ENCODE measurements at places on chromosomes 2 and 18.
A peak's percentile ranks its signal among the peaks of the same experiment; 100 is the strongest.

DNA sequence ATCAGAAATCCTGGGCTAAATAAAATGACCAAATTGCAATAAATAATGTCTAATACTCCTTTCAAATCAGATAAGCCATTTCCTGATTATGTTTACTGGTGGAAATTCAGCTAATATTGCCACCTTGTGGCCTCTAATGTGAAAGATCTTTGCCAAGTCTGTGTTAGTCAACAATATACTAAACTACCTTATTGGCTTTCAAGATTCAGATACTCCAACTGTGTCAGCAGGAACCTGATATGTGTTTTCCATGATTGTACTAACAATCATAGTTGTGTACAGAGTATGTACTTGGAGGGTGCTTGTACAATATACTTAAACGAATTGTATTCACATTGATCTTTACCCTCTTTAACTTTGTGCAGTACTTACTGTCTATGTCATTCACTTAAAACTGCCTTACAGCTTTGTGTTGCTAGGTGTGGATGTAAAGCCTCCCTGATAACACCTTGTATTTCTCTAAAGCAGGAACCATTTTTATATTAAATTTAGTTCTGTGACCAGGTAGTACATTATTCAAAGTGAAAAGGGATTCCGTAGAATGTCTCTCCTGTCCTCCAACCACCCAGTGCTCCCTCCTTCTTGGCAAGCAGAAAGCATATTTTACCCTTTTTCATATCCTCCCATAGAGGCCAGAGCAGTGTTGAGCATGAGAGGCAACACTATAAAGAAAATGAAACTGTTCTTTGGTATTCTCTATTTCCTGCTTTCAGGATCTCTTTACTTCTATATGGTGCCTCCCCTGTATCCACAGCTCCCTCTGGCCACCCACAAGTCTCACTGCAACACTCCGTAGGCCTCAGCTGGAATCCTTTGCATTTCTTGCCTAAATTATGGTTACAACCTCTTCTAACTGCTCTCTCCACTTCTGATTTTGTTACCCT lies 75.2 kb upstream of the C2orf15 start:
- no peaks in the 10 kb centered on the region for H3K36me3 ChIP-seq
- no peak overlapping the region for H3K27ac ChIP-seq
- H3K4me1 ChIP-seq, result no peaks in the 10 kb centered on the region

GRCh38 chr18:23837591-23837990 lies 148.3 kb downstream of the LAMA3 start:
- no peaks in the 10 kb centered on the region for H3K36me3 ChIP-seq
- DNase-seq, result no peak
- H3K4me3 ChIP-seq, result no peak overlapping the region

- no peak overlapping the region for H3K27ac ChIP-seq
- H3K36me3 ChIP-seq, result no peaks in the 10 kb centered on the region
- no peak for DNase-seq
- H3K4me1 ChIP-seq, result peaks cover 10% of the 10 kb centered on the region
- no peak overlapping the region for H3K4me3 ChIP-seq
- H3K27me3 ChIP-seq, result no peaks in the 10 kb centered on the region
These were observed 145.3 kb downstream of the PKP4 start for GRCh38 chr2:158602027-158602426.

DNA sequence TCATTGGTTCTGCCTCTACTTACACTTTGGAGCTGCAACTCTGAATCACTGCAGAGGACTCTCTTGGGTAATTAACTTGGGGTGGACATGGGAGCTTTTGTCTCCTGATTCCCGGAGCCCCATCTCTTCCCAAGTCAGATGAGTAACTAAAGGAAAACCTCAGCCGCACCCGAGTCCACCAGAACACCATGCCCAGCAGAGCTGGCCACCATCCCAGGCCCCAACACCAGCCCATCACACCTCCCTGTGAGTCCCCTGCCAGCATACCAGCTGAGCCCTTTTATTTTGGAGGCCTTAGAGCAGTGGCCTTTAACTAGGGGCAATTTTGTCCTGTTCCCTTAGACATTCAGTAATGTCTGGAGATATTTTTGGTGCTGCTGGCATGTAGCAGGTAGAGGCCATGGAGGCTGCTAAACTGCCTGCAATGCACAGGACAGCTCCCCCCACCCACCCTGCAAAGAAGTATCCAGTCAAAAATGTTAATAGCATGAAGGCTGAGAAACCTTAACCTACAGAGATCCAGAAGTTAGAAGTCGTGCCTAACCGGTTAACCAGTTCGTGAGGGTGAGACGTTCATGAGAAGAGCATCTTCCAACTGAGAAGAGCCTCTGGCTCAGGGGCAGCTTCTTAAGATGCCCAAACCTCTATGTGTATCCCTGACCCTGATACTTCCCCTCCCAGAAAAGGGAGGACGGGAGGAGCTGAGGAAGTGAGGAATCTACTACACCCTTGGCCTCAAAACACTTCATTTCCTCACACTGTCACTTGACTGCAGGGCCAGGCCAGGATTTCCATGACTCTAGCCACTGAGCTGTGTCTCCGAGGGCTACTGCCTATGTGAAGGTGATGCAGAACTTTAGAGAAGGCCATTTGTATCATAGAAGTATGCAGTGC lies 139.9 kb upstream of the EPAS1 start:
- no peak overlapping the region for H3K4me3 ChIP-seq
- H3K27me3 ChIP-seq, result peaks cover 33% of the 10 kb centered on the region
- peaks cover 28% of the 10 kb centered on the region for H3K4me1 ChIP-seq
- H3K36me3 ChIP-seq, result no peaks in the 10 kb centered on the region
- DNase-seq, result no peak

GRCh38 chr2:191875859-191876258 lies 29.0 kb upstream of the CAVIN2 start:
- no peak overlapping the region for H3K27ac ChIP-seq
- no peaks in the 10 kb centered on the region for H3K36me3 ChIP-seq
- H3K4me3 ChIP-seq, result no peak overlapping the region
- no peaks in the 10 kb centered on the region for H3K27me3 ChIP-seq
- H3K4me1 ChIP-seq, result peaks cover 4% of the 10 kb centered on the region

DNA sequence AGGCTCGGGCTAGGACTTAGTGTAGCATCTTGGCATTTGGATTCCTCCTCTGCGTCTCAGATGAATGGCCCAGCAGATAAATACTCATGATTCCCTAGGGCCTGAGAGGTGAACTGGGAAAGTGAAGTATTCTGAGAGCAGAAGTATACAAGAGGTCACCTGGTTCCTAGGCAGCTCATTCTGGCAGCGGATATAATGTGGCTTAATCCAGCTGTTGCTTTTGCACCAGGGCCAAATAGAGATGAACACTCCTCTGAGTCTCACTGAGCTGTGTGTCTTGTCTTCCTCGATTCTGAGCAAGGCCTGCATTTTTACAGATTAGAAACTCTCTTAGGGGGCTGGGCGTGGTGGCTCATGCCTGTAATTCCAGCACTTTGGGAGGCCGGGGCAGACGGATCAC lies 196.1 kb downstream of the SLC4A3 start:
- no peaks in the 10 kb centered on the region for H3K4me1 ChIP-seq
- no peak overlapping the region for H3K27ac ChIP-seq
- H3K4me3 ChIP-seq, result no peak overlapping the region
- H3K36me3 ChIP-seq, result peaks cover 2% of the 10 kb centered on the region
- DNase-seq, result no peak

DNA sequence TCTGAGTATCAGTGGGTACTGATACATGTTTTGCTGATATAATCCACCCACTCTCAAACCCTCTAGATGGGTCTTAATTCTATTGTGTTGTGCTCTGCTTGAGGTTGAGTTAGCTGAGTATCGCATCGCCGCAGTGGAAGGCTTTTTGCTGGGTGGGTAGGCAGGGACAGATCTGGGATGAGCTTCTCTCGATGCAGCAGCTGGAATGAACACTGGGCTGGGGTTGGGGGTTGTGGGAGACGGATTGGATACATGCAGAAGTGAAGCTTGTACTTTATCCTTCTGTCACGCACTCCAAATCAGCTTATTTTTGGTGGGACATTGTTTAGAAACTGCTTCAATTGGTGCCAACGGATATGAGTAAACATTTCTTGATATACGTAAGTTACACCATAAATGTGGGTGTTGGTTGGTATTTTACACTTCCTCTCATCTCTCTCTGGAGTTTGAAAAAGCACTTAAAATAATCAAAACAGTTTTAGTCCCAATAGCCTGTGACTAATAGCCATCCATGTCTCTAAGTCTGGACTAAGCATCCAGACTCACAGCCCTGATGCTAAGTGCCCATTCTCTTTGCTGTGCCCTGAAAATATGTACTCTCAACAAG lies 107.1 kb downstream of the POLE4 start:
- H3K27me3 ChIP-seq, result no peaks in the 10 kb centered on the region
- H3K36me3 ChIP-seq, result no peaks in the 10 kb centered on the region
- no peak overlapping the region for H3K27ac ChIP-seq

GRCh38 chr2:40369267-40370006 lies 82.5 kb downstream of the SLC8A1 start:
- H3K36me3 ChIP-seq, result no peaks in the 10 kb centered on the region
- peaks cover 8% of the 10 kb centered on the region for H3K4me1 ChIP-seq
- H3K4me3 ChIP-seq, result no peak overlapping the region
- DNase-seq, result no peak
- H3K27ac ChIP-seq, result no peak overlapping the region

DNA sequence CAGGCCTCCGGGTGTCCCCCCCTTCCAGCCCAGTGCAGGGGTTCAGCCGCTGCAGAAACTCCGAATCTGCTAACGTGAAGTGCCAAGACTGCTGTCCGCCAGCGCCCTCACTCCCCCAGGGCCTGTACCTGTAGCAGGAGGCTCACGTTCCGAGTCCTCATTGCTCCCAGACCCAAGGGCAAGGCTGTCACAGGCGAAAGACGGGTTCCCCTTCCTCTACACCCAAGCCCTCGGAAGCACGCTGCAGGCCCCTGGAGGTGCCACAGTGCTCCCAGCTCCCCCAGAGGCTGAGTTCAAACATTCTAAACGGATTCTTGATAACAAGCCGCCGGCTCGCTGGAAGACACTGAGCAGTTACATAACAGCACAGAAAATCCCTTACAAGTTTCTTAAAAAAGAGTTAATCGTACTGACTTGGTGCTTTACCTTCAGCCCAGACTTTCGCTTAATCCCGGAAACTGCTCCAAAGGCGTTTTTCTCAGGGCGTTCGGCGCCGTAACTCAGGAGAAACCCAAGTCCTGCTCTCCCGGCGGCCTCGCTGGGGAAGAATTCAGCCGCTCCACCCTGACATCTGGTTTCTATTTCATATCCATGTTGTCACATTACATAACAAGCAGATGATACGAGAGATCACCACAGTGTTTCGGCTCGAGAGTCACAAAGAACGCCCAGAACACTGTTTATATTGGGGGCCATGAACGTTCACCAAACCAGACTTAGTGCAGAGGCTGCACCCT lies 92.0 kb downstream of the HDAC4 start:
- H3K27me3 ChIP-seq, result no peaks in the 10 kb centered on the region
- DNase-seq, result no peak
- H3K4me3 ChIP-seq, result no peak overlapping the region
- peaks cover 15% of the 10 kb centered on the region for H3K4me1 ChIP-seq
- no peak overlapping the region for H3K27ac ChIP-seq

DNA sequence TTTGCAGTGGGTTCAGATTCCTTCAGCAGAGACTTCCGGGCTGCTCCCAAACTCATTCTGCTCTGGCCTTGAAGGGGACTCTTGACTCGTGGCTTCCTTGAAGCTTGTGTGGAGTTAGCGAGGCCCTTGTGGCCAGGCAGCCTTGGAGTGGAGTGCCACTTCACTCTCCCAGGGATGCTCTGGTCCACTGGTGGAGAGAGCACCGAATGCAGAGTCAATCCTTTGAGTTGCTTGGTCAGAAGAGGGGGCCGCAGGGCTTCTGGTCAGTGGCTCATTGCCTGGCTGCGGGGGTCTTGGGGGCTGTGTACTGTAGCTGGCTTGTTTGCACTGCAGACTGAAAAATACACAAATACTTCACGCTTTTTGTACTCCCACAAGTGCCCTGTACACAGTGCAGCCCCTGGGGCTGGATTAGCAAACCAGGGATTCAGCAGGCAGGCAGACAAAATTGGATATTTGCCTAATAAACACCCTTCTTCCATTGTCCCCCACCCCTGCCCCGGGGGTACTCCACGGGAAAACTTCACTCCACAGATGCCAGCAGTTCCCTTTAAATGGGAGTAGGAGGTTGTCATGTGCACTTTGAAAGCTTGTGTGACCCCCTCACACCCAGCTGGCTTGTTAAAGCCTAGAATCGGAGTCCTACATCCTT lies 3.2 kb downstream of the GLI2 start:
- H3K27me3 ChIP-seq, result peaks cover 73% of the 10 kb centered on the region
- peaks cover 35% of the 10 kb centered on the region for H3K4me1 ChIP-seq
- H3K36me3 ChIP-seq, result no peaks in the 10 kb centered on the region

GRCh38 chr2:215884451-215885087 lies 128.8 kb downstream of the MREG start:
- H3K36me3 ChIP-seq, result no peaks in the 10 kb centered on the region
- H3K27me3 ChIP-seq, result no peaks in the 10 kb centered on the region
- H3K4me3 ChIP-seq, result no peak overlapping the region
- H3K27ac ChIP-seq, result no peak overlapping the region
- no peak for DNase-seq
- H3K4me1 ChIP-seq, result peaks cover 20% of the 10 kb centered on the region

DNA sequence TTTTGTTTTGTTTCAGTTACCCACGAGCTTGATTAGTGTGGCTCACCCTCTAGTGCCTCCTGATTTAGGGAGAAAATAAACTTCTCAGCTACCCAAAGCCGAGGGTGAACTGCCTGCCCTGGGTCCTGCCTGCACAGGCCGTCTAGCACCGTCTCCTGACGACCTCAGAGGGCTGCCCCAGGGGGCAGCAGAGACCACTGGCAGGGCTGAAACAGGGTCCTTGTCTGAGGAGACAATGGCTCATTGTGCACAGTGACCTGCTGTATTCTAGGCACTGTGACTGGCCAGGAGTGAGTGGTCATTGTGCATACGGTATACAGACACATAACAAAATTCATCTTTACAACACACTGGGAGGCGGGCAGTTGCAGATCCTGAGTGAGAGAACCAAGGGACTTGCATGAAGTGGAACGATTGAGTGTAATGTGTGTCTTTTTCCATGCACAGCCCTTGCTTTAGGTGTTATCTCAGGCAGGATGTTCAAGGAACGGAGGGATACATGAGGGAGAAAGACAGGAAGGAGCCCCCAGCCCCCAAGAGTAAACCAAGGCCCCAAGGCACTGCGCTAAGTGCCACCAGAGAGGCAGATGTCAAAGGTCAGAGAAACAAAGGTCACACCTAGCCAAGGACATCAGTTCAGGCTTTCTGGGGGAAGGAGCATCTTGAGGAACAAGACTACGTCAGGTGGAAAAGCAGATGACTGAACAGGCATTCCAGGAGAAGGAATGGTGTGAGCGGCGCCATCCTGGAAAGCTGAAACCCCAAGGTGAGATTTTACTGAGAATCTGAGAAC lies 421.3 kb downstream of the LPIN1 start:
- H3K36me3 ChIP-seq, result no peaks in the 10 kb centered on the region
- peak; percentile 54 for DNase-seq
- H3K4me1 ChIP-seq, result peaks cover 17% of the 10 kb centered on the region

- H3K27ac ChIP-seq, result peak overlapping the region; percentile 49
- peak overlapping the region; percentile 93 for H3K4me3 ChIP-seq
- no peak for DNase-seq
- peaks cover 28% of the 10 kb centered on the region for H3K4me1 ChIP-seq
These were observed 1.9 kb downstream of the ORMDL1 start for GRCh38 chr2:189782221-189782671.

GRCh38 chr18:77054288-77054605 lies 78.3 kb downstream of the MBP start:
- H3K4me3 ChIP-seq, result peak overlapping the region; percentile 46
- H3K4me1 ChIP-seq, result peaks cover 33% of the 10 kb centered on the region
- H3K27me3 ChIP-seq, result no peaks in the 10 kb centered on the region
- H3K36me3 ChIP-seq, result peaks cover 5% of the 10 kb centered on the region
- peak overlapping the region; percentile 94 for H3K27ac ChIP-seq
